Hematopoietic multipotent progenitor cell (in vitro differentiated cells): ENCODE measurements at places on chromosomes 3 and 15. TPM values are rescaled to one million over a fixed set of nuclear protein-coding genes. Genes with fewer than 3 reads are reported as not detected.
A peak's percentile ranks its signal among the peaks of the same experiment; 100 is the strongest.

Gene SMCO1
- total RNA-seq: not detected

GRCh38 chr15:66951531-66952320, 113.7 kb upstream of the SMAD3 start:
- DNase-seq: no peak

- DNase-seq: peak; percentile 57
These were observed 138.9 kb upstream of the SGO1 start for GRCh38 chr3:20324664-20325478.

DNA sequence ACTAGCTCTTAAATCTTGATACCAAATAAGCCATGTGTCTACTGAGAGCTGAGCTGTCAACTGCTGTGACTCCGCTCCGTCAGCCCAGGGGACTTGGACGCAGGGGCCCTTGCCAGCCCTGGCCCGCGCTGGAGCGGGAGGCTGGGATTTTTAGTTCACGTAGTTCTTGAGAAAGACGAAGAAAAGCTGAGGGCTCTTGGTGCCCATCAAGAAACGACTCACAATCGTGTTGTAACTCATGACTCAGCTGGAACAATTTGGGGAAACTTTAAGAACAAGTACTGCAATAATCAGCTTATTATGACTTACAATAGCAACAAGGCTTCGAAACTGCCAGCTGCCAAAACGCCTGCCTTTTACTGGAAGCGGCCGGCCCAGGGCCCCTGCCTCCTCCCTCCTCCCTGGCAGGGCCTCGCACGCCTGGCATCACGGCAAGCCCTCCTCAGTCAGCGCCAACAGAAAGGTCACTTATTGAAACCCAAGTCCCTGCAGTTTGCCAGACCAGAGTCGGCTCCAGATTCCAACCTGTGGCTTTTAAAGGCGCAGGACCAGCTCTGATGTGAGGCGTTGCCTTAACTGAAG, 60.3 kb downstream of the RGMA start:
- no peak for DNase-seq

DNA sequence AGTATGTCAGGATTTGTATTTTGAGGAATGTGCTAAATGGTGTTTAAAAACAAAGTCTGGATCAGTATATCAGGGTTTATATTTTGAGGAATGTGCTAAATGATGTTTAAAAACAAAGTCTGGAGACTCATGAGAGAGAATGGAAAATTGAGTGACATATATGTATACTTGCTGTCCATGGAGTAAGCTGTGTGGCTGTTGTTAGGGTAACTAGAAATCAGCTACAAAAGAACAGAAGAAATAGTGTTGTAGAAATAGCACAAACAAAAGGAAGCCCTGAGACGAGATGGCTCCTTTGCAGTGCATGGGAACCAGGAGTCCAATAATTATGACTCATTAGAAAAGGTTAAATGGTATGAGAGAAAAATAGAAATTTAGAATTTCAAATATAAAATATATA, 282.7 kb upstream of the MANF start:
- no peak for DNase-seq
